ENCODE measurements at places on chromosomes 5 and 9.

DNA sequence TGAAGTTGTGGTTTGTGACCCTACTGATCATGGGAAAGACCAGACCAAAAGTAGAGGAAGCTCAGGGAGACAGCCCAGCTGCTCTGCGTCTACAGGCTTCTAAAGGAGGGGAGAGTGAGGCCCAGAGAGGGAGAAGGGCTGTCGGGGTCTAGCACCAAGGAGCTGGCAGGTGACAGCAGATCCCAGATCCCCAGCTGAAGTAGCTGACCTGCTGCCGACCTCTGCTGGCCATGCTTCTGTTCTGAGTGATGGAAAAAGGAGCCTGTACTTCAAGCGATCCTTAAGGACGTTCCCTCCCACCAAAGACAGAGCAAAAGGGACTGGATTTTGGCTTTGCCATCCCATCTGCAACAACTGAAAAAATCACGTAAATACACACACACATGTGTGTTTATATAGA, 22.7 kb upstream of the QSOX2 start:
- ATAC-seq, result no peak

- ATAC-seq, result no peak
Measured at GRCh38 chr5:9922719-9923118, 292.6 kb upstream of the TAS2R1 start.

GRCh38 chr5:142095651-142096330, 12.8 kb upstream of the NDFIP1 start:
- peak; percentile 98 for ATAC-seq

- ATAC-seq, result no peak
Measured at GRCh38 chr5:112885001-112885400, 23.9 kb downstream of the SRP19 start.

GRCh38 chr5:91095786-91096385, 287.2 kb downstream of the ARRDC3 start:
- no peak for ATAC-seq

DNA sequence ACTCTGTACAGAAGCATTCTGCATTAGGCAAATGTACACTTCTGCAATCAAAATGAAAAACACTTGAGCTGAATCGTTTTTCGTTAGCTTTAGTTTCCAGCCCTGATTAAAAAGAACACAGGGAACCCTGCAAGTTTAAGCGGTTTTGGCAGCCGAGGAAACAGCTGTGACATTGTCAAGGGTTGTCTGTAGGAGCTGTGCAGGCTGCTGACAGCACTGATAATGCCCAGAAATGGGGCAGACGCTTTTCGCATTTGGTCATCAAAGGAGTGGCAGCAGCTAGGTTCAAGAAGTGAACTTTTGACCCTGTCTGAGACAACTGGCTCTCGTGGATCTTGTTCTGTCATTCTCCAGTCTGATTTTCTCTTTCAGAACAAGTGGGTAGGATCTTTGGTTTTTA, 165.6 kb upstream of the CCDC152 start:
- no peak for ATAC-seq

DNA sequence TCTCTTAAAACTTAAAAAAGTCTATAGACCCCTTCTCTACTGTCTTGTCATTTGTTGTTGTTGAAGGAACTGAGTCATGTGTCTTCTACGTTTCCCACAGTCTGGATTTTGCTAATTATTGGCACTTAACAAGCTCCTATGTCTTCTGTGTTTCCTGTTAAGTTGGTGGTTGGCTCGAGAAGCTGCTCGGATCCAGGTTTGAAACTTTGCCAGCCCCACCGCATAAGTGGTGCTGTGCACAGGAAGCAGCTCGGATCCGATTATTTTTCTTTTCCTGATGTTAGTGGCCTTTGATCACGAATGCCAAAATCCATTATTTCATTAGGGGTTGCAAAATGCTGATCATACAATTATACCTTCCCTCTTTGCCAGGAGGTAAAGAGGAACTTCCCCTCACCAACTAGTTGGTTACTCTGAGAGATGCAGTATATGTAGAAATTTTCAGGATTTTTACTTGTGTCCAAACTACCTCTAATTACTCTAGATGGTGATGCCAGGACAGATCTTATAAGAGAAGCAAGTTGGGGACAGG, 186.5 kb downstream of the NSG2 start:
- no peak for ATAC-seq

DNA sequence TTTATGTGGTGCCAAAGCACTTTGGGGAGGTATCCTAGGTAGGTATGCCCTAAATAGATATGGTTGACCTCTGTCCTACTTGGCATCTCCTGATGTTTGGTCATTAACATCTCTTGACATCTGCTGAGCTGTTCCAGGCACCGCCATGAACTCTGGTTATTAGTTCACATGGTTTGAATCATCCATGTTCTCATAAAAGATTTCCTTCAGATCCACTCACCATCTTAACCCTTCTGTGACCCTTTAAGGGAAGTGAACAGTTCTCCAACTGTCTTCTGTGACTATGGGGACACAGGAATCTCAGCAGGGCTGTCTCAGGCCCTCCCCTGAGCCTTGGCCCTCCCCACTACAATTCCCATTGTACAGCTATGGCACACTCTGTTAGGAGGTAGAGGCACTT, 167.7 kb downstream of the CDH6 start:
- ATAC-seq, result no peak

DNA sequence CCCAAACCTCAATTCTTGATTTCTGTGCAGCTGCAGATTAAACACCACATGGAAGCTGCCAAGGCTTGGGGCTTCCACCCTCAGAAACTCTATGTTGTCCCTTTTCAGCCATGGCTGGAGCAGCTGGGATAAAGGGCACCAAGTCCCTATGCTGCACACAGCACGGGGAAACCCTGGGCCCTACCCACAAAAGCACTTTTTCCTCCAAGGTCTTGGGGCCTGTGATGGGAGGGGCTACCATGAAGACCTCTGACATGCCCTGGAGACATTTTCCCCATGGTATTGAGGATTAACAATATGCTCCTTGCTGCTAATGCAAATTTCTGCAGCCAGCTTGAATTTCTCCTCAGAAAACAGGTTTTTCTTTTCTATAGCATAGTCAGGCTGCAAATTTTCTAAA, 41.8 kb upstream of the CDH9 start:
- no peak for ATAC-seq

- no peak for ATAC-seq
Measured at GRCh38 chr5:83522446-83522845, 50.9 kb downstream of the VCAN start.

- ATAC-seq, result no peak
Measured at GRCh38 chr5:1003296-1003937, 5.2 kb upstream of the NKD2 start.

- ATAC-seq, result no peak
Measured at GRCh38 chr9:81317939-81318338, 371.4 kb downstream of the TLE1 start.

All from activated CD4-positive, CD25-positive, alpha-beta regulatory T cell treated with anti-CD3 and anti-CD28 coated beads, Interleukin-2, amount 50 U/mL, for 24 hours (primary cell).